GM12878 (cell line): ENCODE measurements at places on chromosomes 2 and 18. TPM values are rescaled to one million over a fixed set of nuclear protein-coding genes. Genes with fewer than 3 reads are reported as not detected.

SERPINB5 gene
- not detected in 2 replicates for total RNA-seq

C2orf81 gene
- total RNA-seq: 9.5 and 9.8 TPM in 2 replicates

BCL2L11 gene
- 2.5 and 4.8 TPM in 2 replicates for total RNA-seq

CD226 gene
- total RNA-seq: 56.2 and 60.3 TPM in 2 replicates

C2orf92 gene
- total RNA-seq: 3.4 and 3.5 TPM in 2 replicates

DNA sequence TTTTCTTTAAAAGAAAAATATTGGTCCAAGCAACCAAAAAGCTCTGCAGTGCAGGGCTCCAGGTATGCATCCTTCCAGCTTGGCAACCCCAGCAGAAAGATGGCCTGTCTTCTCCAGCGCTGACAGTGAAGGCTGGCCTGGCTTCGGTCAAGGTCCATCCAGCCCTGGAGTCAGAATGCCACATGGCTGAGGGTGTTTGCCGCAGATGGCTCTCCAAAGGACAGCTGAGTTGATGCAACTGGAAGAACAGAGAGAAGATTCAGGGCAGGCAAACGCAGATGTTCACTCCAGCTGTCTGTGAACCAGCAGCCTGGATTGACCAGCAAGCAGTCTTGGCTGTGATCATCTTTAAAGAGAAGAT lies 51.4 kb downstream of the MARCO start:
- DNase-seq: no peak
- no peaks in the 10 kb centered on the region for H3K36me3 ChIP-seq
- no peaks in the 10 kb centered on the region for H3K4me1 ChIP-seq
- no peak overlapping the region for H3K27ac ChIP-seq
- no peak overlapping the region for H3K4me3 ChIP-seq
- no peaks in the 10 kb centered on the region for H3K27me3 ChIP-seq

GRCh38 chr2:117815946-117816345 lies 1.5 kb downstream of the DDX18 start:
- peaks cover 12% of the 10 kb centered on the region for H3K36me3 ChIP-seq
- no peaks in the 10 kb centered on the region for H3K27me3 ChIP-seq
- H3K4me3 ChIP-seq: peak overlapping the region; percentile 90
- DNase-seq: no peak
- peaks cover 9% of the 10 kb centered on the region; the same call in 1 of the 2 replicates for H3K4me1 ChIP-seq

DNA sequence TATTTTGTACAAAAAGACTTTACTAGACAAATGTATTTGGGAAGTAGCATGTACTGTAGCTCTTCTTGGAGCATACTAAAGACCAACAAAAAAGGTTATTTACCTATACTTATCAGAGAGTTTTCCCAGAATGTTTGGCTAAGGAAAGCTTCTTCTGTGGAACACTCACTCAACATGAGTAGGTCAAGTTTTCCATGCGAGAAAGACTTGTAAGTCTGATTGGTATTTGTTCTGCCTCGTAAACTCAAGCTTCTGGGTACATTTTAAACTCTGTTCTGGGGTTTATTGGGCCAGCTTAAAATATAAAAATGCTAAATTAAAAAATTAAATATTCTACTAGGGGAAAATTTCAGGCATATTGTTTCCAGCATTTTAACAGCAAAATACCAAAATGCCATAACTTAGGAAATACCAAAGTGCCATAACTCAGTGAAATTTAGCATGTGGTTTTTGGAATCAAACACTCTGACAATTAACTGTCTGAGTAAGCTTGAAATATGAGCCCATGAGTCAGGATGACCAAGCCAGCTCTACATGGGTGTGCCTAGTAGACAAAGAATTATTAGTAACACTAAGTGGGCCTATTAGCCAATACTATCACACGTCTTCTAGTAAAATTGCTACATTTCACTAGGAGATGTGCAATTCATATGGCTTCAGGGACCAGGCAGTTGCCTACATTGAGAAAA lies 47.3 kb upstream of the SERPINE2 start:
- H3K27me3 ChIP-seq: no peaks in the 10 kb centered on the region; the same call in none of the 2 replicates
- no peaks in the 10 kb centered on the region for H3K36me3 ChIP-seq
- H3K4me3 ChIP-seq: no peak overlapping the region
- DNase-seq: no peak
- no peak overlapping the region for H3K27ac ChIP-seq
- no peaks in the 10 kb centered on the region for H3K4me1 ChIP-seq

DNA sequence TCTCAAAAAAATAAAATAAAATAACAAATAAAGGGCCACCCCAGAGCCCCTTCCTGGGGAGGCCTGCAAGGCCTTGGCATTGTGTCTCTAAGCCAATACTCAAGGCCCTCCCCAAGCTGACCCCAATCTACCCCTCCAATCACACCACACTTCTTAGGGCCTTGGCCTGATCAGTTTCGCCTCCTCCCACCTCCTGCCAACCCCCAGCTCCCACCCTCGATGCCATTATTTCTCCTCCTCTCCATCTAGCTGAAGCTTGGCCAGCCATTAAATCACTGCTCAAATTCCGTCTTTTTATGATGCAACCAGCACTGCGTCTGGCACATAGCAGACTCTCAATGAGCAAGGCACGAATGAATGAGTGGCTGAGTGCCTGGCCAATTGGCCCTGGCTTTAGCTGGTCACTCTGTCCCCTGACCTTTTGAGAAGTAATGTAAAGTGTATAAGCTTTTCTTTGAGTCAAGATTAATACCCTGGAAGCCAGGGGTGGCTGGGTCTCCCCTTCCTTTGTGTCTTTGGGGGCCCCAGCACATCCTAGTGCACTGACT lies 55.9 kb downstream of the SMAD7 start:
- no peak overlapping the region for H3K4me3 ChIP-seq
- DNase-seq: no peak
- peaks cover 13% of the 10 kb centered on the region for H3K4me1 ChIP-seq
- H3K27ac ChIP-seq: no peak overlapping the region
- no peaks in the 10 kb centered on the region for H3K36me3 ChIP-seq
- H3K27me3 ChIP-seq: no peaks in the 10 kb centered on the region

- no peak overlapping the region for H3K4me3 ChIP-seq
- H3K27ac ChIP-seq: no peak overlapping the region
- peaks cover 1% of the 10 kb centered on the region for H3K27me3 ChIP-seq
- DNase-seq: no peak
- no peaks in the 10 kb centered on the region for H3K4me1 ChIP-seq
These were observed 88.0 kb downstream of the TCF7L1 start for GRCh38 chr2:85221067-85221691.

DNA sequence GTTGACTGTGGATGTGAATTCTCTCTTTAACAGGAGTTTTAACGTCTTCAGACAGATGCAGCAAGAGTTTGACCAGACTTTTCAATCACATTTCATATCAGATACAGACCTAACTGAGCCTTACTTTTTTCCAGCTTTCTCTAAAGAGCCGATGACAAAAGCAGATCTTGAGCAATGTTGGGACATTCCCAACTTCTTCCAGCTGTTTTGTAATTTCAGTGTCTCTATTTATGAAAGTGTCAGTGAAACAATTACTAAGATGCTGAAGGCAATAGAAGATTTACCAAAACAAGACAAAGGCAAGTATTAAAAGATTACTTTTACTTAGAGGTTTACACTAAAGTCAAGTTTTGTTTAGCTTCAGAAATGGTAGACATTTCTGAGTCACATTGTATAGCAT lies 30.2 kb upstream of the TYMS start:
- H3K4me1 ChIP-seq: no peaks in the 10 kb centered on the region
- H3K36me3 ChIP-seq: no peaks in the 10 kb centered on the region
- no peak overlapping the region for H3K27ac ChIP-seq
- no peak for DNase-seq
- no peaks in the 10 kb centered on the region; the same call in 1 of the 2 replicates for H3K27me3 ChIP-seq
- no peak overlapping the region for H3K4me3 ChIP-seq

GRCh38 chr2:239252801-239253200 lies 148.0 kb downstream of the HDAC4 start:
- H3K4me1 ChIP-seq: peaks cover 18% of the 10 kb centered on the region
- no peak overlapping the region for H3K4me3 ChIP-seq
- DNase-seq: no peak
- H3K36me3 ChIP-seq: no peaks in the 10 kb centered on the region

DNA sequence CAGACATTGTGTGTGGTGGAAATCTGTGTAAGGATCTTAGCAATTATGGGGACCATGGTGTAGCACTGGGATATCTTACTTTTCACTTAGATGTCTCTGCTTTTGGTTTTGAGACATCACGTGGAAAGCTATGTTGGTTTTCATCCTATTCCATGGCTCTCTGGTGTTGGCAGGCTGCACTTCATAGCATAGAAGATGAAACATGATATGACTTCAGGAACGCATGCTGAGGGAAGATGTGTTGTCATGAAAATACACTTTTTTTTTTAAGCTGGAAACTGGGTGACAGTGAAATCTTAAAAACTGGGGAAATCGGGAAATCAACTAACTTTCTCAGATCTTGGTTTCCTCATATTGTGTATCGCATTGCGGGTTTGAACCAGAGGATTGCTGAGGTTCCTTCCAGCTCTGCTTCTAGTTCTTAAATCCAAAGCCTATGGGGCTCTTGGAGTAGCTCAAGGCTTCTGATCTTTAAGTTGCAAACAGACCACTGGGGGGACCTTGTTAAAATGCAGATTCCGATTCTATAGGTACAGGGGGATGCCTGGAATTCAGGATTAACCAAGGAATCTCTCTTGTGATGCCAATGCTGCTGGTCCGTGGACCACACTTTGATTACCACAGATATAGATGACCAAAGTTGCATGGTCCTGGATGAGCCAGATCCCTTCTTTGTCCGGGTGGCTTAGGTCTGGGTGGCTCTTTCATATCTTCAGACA lies 160.7 kb downstream of the SH3RF3 start:
- no peak overlapping the region for H3K27ac ChIP-seq
- H3K36me3 ChIP-seq: no peaks in the 10 kb centered on the region
- no peaks in the 10 kb centered on the region for H3K27me3 ChIP-seq
- no peaks in the 10 kb centered on the region for H3K4me1 ChIP-seq
- H3K4me3 ChIP-seq: no peak overlapping the region
- DNase-seq: no peak

- H3K36me3 ChIP-seq: peaks cover 11% of the 10 kb centered on the region; the same call in 1 of the 2 replicates
- DNase-seq: peak; percentile 45
- H3K4me1 ChIP-seq: peaks cover 17% of the 10 kb centered on the region
- H3K27me3 ChIP-seq: no peaks in the 10 kb centered on the region
- H3K4me3 ChIP-seq: peak overlapping the region; percentile 41
These were observed 130.5 kb downstream of the ZNF516 start for GRCh38 chr18:76364282-76365259.

- no peaks in the 10 kb centered on the region for H3K27me3 ChIP-seq
- H3K36me3 ChIP-seq: no peaks in the 10 kb centered on the region
- DNase-seq: no peak
- H3K27ac ChIP-seq: no peak overlapping the region
These were observed 43.9 kb downstream of the LBH start for GRCh38 chr2:30275256-30275655.

- no peaks in the 10 kb centered on the region for H3K36me3 ChIP-seq
- no peak overlapping the region for H3K4me3 ChIP-seq
These were observed 44.7 kb downstream of the SOX11 start for GRCh38 chr2:5736886-5737285.

- 0 out of 2 replicates have a peak, but pooled peaks cover 3% of the 10 kb centered on the region for H3K36me3 ChIP-seq
- H3K27ac ChIP-seq: no peak overlapping the region
- DNase-seq: no peak
- no peaks in the 10 kb centered on the region for H3K4me1 ChIP-seq
- no peaks in the 10 kb centered on the region for H3K27me3 ChIP-seq
- no peak overlapping the region for H3K4me3 ChIP-seq
These were observed 52.9 kb downstream of the RNU4ATAC start for GRCh38 chr2:121583555-121583954.

DNA sequence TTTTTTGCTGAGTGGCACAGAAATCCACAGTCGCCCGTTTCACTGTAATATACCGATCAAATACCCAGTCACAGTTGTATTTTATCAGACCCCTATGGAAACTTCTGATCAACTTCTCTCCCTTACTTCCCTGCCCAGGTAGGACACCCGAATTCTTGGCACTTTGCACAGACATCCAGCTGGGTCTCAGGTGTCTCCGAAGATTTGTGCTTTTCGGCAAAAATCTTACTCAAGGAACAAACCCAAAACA lies 596 bp downstream of the MREG start:
- DNase-seq: no peak
- peak overlapping the region; percentile 94 for H3K4me3 ChIP-seq
- no peaks in the 10 kb centered on the region for H3K36me3 ChIP-seq
- H3K27ac ChIP-seq: peak overlapping the region; percentile 93
- H3K4me1 ChIP-seq: peaks cover 31% of the 10 kb centered on the region

DNA sequence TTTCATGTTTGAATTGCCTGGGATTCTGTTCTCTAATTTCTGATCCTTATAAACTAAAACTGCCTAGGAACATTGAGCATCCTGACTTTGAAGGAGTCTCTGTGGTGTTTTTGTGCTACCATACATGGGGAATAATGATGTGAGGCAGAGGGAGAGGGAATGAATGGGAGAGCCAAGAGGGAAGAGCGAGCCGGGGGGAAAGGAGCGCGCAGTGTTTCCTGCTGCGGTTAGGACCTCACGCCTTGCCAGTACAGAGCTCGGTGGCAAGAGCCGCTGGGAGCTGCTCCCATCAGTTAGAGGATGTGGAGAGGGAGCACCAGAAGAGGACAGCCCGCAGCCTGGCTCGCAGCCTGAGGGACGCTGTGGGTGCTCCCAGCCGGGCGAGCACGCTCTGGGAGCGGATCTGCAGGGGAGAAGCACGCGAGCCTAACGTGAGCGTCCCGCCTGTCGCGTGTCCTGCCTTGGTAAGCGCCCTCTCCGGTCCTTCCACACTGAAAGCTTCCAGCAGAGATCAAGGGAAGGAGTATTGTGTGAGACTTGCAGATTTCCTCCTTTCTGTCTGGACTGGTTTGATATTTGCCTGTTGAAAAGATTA lies 114.7 kb downstream of the FAM210A start:
- H3K36me3 ChIP-seq: no peaks in the 10 kb centered on the region
- DNase-seq: no peak

DNA sequence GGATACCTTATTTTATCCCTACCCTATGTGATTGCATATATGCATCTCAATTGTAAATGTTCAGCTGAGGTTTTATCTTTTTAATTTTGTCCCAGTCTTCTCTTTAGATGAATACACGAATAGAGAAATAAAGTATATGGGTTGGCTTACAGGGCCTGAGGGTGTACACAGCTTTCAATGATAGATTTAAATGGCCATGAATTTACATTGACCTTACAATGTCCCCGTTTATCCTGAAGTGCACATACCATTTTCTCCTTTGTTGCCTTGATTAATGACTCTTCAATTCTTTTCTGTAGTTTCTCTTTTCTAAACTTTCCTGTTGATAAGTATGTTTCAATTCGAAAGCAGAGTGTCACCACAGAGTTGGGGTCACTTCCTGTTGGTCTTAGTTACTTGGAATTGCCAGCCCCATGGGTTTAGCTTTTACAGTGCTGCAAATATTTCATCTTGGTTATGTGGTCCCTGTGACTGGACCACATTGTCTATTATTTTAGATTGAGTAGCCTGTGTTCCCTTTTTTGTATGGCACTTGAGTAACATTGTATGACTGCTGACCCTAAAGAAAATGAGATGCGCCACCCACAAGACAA lies 1616.3 kb upstream of the ACVR2A start:
- H3K4me1 ChIP-seq: no peaks in the 10 kb centered on the region
- peak; percentile 37 for DNase-seq
- H3K27ac ChIP-seq: no peak overlapping the region
- no peak overlapping the region for H3K4me3 ChIP-seq

DNA sequence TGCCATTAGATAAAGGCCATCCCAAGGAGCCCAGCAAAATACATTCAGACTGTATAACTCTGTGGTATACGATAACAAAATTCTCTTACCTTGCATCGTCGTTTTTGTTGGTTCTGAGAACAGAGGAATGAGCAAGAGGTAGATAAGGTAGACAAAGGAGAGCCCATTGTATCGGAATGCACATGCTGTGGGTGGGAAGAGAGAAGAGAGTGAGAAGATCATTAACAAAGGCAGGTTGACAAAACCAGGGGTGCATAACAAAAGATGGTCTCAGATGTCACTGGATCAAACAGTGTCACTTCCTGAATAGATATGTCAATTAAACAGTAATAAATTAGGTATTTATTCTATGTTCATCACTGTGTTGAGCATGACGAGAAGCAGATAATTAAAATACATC lies 83.3 kb downstream of the PIEZO2 start:
- H3K27ac ChIP-seq: no peak overlapping the region
- no peaks in the 10 kb centered on the region for H3K4me1 ChIP-seq
- no peaks in the 10 kb centered on the region for H3K27me3 ChIP-seq
- H3K4me3 ChIP-seq: no peak overlapping the region
- H3K36me3 ChIP-seq: peaks cover 14% of the 10 kb centered on the region
- no peak for DNase-seq
